Calu3 (cell line): ENCODE measurements at places on chromosomes 4 and X.
A peak's percentile ranks its signal among the peaks of the same experiment; 100 is the strongest.

DNA sequence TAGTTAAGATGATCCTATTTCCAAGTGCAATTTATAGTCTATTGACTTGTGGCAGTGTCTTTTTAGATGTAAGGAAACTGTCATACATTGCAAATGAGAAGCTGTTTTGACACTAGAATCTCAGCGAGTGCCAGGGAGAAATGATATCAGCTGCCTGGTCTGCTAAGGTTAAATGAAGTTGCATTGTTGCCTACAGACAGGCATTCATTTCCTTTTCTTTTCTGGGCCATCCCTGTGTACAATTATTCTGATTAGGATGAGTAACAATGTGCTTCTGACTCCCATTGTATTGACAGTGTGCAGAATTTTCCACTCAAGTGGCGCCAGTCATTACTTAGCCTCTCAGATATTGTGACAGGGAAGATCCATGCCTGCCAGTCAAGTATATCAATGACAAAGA, 231.2 kb downstream of the GPAT3 start:
- no peak overlapping the region for H3K27ac ChIP-seq
- DNase-seq: no peak
- no peaks in the 10 kb centered on the region for H3K36me3 ChIP-seq
- H3K27me3 ChIP-seq: no peaks in the 10 kb centered on the region

GRCh38 chr4:171521726-171522125, 291.5 kb upstream of the GALNTL6 start:
- H3K4me3 ChIP-seq: no peak overlapping the region
- no peaks in the 10 kb centered on the region for H3K4me1 ChIP-seq
- no peaks in the 10 kb centered on the region for H3K36me3 ChIP-seq
- DNase-seq: no peak

DNA sequence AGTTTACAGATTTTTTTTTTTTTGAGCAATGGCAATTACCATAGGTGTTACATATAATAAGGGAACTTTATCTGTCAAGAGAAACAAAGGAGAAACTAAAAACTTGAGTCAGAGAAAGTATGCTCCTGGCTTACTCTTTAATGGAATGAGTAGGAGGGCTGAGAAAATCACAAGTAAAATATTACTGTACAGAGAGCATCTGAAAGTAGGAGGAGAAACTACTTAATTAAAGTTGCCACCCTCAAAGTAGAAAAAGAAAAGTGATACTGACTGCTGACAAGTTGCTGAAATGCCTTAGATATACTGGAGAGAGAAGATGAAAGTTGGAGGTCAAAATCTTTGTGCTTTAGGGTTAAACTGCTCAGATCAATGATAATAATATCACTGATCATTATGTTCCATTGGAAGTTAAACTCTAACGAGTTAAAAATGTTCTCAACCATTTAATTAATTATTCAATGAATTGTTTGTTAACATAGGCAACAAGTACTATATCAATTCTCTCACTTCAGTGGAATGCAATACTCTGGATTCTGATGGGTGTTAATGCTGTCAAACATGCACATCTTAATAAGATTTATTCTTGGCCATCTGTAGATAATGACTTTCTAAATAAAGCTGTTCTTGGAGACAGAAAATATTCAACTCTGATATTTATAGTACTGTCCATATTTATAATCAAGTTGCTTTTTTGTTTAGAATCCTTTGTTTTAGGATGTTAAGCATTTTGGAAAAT, 61.2 kb upstream of the CAMK2D start:
- H3K4me1 ChIP-seq: no peaks in the 10 kb centered on the region
- H3K36me3 ChIP-seq: no peaks in the 10 kb centered on the region
- no peaks in the 10 kb centered on the region for H3K27me3 ChIP-seq
- no peak for DNase-seq
- no peak overlapping the region for H3K27ac ChIP-seq
- no peak overlapping the region for H3K4me3 ChIP-seq

GRCh38 chr4:77473509-77473908, 132.1 kb upstream of the CXCL13 start:
- H3K4me3 ChIP-seq: no peak overlapping the region
- H3K27ac ChIP-seq: no peak overlapping the region
- peaks cover 37% of the 10 kb centered on the region for H3K27me3 ChIP-seq
- no peaks in the 10 kb centered on the region for H3K36me3 ChIP-seq
- H3K4me1 ChIP-seq: no peaks in the 10 kb centered on the region

DNA sequence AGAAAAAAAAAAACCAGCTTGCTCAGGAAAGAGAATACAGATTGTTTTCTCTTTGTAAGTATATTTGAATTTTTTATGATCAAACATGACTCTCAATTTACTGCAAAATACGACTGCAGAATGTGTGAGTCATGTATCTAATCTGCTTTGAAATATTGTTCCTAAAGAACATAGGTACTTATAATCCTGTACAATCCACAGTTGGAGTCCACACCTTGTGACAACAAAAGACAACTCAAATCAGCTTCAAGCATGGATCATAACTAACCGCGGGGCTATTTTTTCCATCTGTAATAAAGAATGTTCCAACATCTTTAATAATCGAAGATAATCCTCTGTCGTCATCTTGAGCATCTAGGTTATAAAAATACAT, 77.8 kb upstream of the STIM2 start:
- peaks cover 7% of the 10 kb centered on the region for H3K4me1 ChIP-seq
- no peak overlapping the region for H3K27ac ChIP-seq
- H3K36me3 ChIP-seq: peaks cover 1% of the 10 kb centered on the region
- H3K4me3 ChIP-seq: no peak overlapping the region
- DNase-seq: no peak

DNA sequence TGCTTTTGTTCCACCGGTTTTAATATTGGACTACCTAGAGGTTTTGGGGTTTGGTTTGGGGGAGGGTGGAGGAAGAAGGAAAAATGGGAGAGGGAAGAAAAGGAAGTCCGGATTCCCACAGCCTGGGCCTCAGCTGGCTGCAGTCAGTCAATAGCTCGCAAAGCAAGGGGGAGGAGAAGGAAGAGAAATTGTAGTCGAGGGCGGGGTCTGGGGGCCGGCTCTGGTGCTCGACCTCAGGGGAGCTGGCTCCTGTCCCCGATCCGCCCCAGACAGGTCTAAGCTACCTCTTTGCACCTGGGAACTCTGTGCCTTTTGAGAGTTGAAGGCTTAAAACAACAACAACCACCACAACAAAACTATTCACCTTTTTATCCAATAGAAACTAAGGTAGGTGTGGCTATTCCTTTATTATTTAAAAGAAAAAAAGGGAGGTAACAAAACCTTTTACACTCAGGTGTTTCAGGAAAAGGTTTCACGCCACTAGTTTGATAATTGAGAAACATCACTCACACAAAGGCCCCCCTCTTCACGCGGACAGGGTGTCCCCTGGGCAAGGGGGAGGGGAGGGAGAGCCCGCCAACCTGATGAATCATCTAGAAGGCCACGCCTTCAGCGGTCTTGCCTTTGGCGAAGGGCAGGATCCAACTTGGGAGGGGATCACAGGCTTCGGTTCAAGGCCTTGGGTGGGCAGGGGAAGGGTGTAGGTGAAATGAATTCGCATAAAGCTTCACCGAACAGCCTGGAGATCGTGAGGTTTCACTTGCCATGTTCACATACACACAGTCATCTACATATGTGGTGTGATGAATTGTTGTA, 1.6 kb upstream of the LNX1 start:
- peak overlapping the region; percentile 72 for H3K4me3 ChIP-seq
- peak; percentile 66 for DNase-seq
- no peaks in the 10 kb centered on the region for H3K27me3 ChIP-seq
- peak overlapping the region; percentile 73 for H3K27ac ChIP-seq
- H3K36me3 ChIP-seq: peaks cover 21% of the 10 kb centered on the region

- H3K36me3 ChIP-seq: peaks cover 9% of the 10 kb centered on the region
- H3K4me1 ChIP-seq: peaks cover 38% of the 10 kb centered on the region
- DNase-seq: peak; percentile 49
- peak overlapping the region; percentile 27 for H3K4me3 ChIP-seq
- H3K27me3 ChIP-seq: no peaks in the 10 kb centered on the region
Measured at GRCh38 chrX:123803331-123803983, 56.4 kb upstream of the XIAP start.

DNA sequence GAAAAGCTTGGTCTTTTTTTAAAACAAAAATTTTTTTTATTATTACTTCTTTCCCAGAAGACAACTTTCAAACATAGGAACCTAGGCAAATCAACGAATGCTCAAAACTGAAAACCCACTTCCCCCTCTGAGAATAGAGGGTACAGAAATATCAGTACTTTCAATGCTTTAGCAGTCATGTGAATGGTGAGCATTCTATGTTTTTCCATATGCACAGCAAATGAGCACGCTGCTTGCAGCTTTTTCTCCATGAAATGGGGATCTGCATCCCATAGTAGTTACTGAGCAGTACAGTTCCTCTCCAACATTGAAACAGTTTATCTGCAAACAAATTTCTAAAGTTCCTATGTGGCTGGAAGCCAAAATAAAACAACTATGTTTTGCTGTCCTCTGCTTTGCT, 108.4 kb upstream of the BMP2K start:
- no peaks in the 10 kb centered on the region for H3K27me3 ChIP-seq
- H3K27ac ChIP-seq: no peak overlapping the region
- H3K36me3 ChIP-seq: no peaks in the 10 kb centered on the region
- no peak overlapping the region for H3K4me3 ChIP-seq
- DNase-seq: no peak

DNA sequence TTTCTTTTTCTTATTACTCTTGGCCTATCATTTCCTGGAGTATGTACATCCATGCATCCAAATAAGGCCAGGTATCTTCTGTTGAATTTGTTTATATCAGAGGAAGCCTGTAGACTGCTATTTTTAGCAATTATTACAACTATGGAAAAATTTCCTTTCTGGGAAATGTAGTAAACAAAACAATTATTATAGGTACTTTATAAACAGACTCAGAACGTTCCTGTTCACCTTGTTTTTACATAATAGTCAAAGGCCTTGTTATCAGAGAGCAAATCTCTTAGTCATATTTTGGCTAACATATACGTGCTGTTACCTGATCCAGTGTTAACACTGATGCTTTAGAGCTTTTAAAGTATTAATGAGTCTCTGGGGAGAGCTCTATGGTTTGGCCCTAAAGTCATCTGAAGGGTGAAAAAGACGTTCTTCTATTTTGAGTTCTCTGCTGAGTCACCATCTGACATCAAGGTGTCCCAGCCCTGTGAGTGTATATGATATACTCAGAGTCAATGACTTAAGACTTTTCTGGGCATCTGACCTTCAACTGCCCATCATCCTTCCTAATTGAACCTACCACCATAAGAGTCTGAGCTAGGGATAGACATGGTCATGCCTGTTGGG, 7.3 kb downstream of the SPARCL1 start:
- H3K27me3 ChIP-seq: no peaks in the 10 kb centered on the region
- no peaks in the 10 kb centered on the region for H3K36me3 ChIP-seq
- no peak overlapping the region for H3K4me3 ChIP-seq
- no peak for DNase-seq
- peaks cover 22% of the 10 kb centered on the region for H3K4me1 ChIP-seq

GRCh38 chr4:77232653-77233052, 75.6 kb downstream of the CCNG2 start:
- peak; percentile 7 for DNase-seq
- H3K36me3 ChIP-seq: no peaks in the 10 kb centered on the region
- no peak overlapping the region for H3K4me3 ChIP-seq
- H3K27me3 ChIP-seq: peaks cover 39% of the 10 kb centered on the region
- no peak overlapping the region for H3K27ac ChIP-seq

DNA sequence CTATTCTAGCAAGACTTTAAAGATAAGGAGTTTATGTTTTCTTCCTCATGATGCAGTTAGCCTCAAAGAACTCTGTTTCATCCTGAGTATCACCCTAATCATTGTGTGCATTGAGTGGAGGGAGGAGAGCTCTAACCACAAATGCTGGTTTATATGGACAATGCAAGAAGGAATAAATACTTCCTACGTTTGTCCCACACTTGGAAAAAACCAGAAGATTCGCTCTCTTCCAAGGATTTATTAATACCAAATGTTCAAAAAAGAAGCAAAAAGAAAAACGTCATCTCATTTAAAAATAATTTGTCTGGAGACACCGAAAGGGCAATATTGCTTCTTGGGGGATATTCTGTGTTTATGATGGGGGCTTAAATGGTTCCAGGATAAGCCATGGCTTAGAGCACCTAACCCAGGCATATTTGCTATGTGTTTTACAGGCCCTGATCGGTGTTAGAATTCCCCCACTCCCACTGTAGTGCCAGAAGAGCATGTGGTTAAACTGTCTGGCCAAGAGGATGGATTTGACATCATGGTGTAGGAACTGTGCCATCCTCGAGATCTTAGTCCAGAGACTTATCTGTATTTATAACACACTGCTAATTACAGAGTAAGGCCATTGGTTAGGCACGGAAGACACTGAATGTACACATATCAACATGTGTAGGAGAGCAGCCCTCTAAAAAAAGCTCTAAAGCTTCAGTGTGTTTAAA, 227.2 kb downstream of the ANK2 start:
- H3K27ac ChIP-seq: no peak overlapping the region
- no peaks in the 10 kb centered on the region for H3K4me1 ChIP-seq
- H3K27me3 ChIP-seq: no peaks in the 10 kb centered on the region
- no peaks in the 10 kb centered on the region for H3K36me3 ChIP-seq
- DNase-seq: no peak
- H3K4me3 ChIP-seq: no peak overlapping the region

GRCh38 chr4:41575665-41576064, 37.7 kb downstream of the LIMCH1 start:
- no peaks in the 10 kb centered on the region for H3K36me3 ChIP-seq
- H3K27ac ChIP-seq: no peak overlapping the region
- no peaks in the 10 kb centered on the region for H3K4me1 ChIP-seq
- no peak for DNase-seq
- H3K27me3 ChIP-seq: no peaks in the 10 kb centered on the region

DNA sequence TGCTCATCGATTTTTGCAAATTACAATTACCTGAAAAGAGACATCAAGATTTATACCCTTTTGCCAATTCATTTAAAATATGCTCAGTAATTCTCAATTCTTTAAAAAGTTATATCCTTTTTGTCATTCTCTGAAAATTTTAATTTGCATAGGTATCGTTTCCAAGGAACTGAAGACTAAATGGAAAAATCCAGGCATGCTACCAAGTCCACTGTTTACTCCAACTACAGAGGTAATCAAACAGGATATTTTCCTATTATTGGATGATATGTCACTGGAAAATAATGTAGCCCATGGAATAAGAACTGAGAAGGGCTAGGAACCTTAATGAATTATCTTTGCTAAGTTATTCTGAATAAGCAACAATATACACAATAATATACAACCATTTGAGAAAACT, 132.7 kb downstream of the THOC2 start:
- no peak overlapping the region for H3K4me3 ChIP-seq
- peaks cover 35% of the 10 kb centered on the region for H3K36me3 ChIP-seq
- DNase-seq: no peak
- H3K27me3 ChIP-seq: no peaks in the 10 kb centered on the region
- H3K27ac ChIP-seq: no peak overlapping the region
- no peaks in the 10 kb centered on the region for H3K4me1 ChIP-seq

DNA sequence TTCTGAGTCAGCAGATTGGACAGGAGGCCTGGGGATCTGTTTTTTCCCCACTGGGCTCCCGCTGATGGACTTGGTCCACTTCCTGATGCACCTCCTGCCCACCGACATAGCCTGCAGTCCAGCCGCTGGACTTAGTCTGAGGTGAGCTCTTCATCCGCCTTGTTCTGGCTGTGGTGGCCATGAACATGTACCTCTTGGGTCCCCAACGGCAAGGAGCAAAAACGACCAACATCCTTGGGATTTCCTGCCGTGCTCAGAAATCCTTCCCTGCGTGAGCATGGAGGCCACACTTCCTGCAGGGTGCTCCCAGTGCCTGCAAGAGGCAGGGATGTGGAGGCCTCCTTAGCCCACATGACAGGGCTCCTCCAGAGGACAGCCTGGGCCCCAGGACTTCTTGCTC, 76.8 kb downstream of the CRMP1 start:
- no peaks in the 10 kb centered on the region for H3K36me3 ChIP-seq
- no peaks in the 10 kb centered on the region for H3K4me1 ChIP-seq
- no peak for DNase-seq
- no peak overlapping the region for H3K27ac ChIP-seq
